ENCODE measurements at places on chromosomes 1 and 21. TPM values are rescaled to one million over a fixed set of nuclear protein-coding genes. Genes with fewer than 3 reads are reported as not detected.

The TNFRSF4 gene
- not detected for total RNA-seq

The CD1E gene
- not detected for total RNA-seq

The COL16A1 gene
- 37.5 TPM for total RNA-seq

The MYCL gene
- 11.6 TPM for total RNA-seq

The RAVER2 gene
- 12.7 TPM for total RNA-seq

The CRNN gene
- total RNA-seq: not detected

The CDA gene
- total RNA-seq: 3.2 TPM

The OR2G6 gene
- total RNA-seq: not detected

The SH2D5 gene
- total RNA-seq: 3.6 TPM

The SLC22A15 gene
- total RNA-seq: not detected

The LAPTM5 gene
- not detected for total RNA-seq

The SPRR2G gene
- total RNA-seq: not detected
